ENCODE measurements at places on chromosomes 3 and 15.
A peak's percentile ranks its signal among the peaks of the same experiment; 100 is the strongest.

DNA sequence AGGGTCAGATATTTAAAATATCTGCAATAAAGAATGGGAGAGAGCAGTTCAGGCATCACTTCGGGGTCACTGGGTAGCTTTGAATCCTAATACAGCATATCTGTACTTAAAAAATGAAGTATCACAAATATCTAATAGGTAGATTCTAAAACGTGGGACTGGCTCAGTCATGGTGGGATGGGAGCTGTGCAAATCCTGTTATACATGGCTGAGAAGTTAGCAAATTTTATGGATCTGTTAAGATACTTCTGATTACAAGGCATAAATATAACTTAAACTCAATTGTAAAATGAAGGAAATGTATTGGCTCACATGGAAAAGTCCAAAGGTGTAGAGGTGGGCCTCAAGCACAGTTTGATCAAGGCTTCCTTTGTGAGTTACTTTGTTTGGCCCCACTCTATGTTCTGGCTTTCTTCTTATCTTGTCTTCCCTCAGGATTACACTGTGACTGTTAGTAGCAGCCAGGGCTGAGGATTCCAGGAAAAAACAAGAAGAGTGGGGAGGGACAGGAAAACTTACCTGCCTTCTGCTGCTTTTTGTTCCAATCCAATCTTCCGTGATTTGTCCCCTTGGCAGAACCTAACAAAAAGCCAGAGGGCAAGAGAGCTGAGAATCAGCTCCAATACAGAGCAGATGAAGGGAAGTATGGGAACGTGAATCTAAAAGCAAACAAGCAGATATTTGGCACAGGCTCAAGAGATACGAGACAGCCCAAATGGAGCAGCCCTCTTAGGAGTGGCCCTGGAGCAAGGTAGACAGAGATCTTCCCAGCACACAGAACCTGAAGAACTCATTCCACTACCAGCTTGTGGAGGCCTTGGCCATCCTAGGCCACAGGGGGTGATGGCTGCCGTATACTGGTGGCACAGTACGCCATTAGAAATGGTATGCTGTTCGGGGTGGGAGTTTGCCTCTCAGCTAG, 10.9 kb downstream of the PAQR9 start:
- no peak for DNase-seq

DNA sequence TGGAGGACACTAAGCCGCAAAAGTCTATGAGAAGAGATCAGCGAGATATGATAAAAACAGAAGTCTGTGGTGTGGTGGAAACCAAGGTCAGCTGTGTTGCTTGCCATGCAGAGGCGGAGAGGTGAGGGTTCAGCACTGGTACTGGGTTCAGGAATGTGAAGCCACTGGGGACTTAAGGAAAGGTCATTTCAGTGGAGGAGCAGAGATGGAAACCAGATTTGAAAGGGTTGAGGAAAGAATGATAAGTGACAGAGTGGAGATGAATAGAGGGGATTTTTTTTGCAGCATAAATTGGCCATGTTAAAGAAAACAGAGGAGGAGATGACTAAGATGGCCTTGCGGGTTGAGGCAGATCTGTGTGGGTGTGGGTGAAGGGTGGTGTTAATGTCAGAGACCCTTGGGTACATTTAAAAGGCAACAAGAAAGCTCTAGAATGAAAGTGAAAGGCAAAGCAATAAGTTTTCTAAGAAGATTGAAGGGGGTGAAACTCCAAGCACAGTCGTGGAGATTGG, 265.5 kb downstream of the ADAMTSL3 start:
- DNase-seq, result no peak

DNA sequence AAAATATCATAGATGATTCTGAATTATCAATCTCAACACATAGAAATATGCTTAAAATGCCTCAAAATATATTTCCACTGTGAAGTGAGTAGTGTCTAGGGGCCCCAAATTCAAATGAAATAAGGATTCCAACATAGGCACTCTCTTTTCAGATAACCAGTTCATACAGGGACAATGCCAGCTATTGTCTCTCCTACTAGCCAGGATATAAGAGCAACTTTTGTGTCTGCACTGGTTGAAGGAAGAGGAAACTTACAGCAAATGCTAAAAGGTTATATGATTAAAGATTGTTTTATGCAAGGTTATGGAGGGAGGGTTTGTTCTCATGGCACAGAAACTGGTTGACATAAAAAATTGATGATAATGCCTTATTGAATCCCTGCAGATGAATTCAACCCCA, 579.4 kb upstream of the ALCAM start:
- DNase-seq, result no peak

GRCh38 chr15:58145606-58146005, 7.4 kb downstream of the AQP9 start:
- no peak for DNase-seq

- DNase-seq, result no peak
These were observed 19.4 kb upstream of the SERPINI2 start for GRCh38 chr3:167493244-167493643.

DNA sequence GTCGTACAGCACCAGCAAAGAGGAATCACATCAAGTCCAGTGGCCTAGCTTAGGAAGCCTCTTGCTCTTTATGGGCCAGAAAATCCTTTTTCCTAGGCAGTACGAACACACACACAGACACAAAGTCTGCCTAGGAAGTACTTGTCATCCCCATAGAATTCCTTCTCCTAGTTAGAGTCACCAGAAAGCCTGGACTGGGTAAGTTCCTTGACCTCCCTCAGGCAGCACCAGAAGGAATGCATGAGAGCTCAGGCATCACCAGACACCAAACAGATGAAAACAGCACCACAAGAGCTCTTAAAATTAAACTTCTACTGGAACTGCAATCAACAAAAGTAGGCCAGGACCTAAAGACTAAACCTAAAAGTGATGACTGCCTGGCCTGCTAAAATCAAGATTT, 192.9 kb upstream of the CCDC54 start:
- DNase-seq, result peak; percentile 40

DNA sequence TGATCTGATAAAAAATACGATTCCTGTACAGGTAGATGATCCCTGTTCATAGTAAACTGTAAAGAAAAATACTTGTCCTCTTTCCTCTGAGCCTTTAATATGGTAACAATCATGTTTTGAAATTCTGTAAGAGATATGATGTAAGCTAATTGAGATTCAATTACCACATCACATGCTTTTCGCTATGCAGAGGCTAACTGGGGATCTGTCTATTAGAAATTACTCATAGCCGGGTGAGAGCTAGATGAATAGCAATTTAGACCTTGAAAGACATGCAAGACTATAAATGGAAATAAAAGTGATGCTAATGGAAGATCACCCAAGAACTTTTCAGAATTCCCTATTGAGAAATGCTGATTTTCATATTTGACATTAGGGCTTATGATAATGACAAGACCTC, 579.9 kb upstream of the ZNF717 start:
- no peak for DNase-seq

DNA sequence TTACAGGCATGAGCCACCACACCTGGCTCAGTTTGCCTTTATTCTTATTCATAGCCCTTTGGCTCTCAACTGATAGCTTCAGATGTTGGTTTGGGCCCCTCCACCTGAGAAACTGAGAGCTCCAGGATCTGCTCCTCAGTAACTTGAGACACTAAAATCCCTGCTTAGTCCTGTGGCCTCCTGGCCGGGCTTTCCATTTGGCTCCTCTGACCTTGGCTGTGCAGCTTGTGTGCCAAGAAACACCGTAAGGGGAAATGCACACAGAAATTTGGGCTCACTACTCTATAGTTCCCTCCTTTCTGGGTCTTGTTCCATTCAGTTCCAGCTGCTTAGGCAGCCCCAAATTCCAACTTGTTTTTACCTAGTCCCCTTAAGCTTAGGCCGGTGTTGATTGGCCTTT, 24.9 kb downstream of the NIPA2 start:
- no peak for DNase-seq

DNA sequence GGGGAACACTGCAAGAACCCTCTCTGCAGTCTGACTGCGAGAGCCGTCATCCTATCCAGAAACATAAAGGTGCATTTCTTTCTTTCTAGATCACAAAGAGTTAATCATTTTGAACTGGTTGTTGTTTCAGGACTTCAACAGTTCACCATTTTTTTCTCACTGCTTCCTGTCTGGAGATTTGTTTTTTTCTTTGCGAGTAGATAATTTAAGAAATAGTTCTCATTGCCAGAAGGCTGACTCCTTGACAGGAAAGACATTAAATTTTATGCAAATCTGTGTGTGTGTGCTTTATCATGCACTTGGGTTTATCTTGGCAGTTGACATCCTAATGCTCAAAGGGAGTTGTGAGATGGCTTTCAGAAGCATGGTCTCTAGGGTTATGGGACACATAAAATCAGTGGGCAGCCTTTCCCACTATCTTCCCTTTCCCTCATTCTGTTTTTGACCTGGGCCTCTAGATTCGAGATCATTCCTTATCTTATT, 123.5 kb upstream of the TBL1XR1 start:
- no peak for DNase-seq
